RPMI7951 (cell line): ENCODE measurements at places on chromosomes 5 and 9. TPM values are rescaled to one million over a fixed set of nuclear protein-coding genes. Genes with fewer than 3 reads are reported as not detected.

Gene VDAC1
- total RNA-seq: 387 and 419 TPM in 2 replicates

Gene TENT4A
- 5.5 and 6.0 TPM in 2 replicates for total RNA-seq

Gene PIP5K1B
- not detected in 2 replicates for total RNA-seq

Gene FAM200C
- total RNA-seq: 7.4 and 8.3 TPM in 2 replicates

Gene TOMM5
- total RNA-seq: 265 and 292 TPM in 2 replicates

Gene DMRT2
- total RNA-seq: not detected in 2 replicates

DNA sequence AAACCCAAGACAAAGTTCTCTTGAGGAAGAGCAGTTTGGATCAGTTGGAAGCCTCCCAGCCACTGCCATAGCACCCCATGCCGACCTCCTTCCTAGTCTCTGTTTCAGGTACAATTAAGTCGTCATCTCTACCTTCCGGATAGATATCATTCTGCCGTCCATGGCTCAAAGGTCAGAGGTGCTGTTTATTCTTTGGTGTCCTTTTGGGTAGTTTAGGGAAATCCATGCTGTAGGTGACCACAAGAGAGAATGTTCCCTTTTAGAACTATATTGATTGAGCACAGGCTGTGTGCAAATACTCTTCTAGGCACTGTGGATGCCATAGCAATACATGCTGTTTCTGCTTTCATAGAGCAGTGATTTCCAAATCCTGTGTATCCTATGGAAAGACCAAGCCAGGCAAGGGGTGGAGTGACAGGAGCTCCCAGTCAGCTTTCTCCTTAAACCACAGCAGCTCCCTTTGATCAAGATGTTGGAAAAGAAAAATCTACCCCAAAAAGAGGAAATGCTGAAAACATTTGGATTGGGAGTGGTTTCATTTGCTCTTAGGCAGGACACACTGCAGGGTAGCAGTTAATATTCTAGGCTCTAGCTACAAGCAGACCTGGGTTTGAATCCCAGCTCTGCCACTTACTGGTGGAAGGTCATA lies 127.9 kb downstream of the PALM2AKAP2 start:
- DNase-seq: no peak

- DNase-seq: peak; percentile 73
These were observed 2.5 kb upstream of the SPRY4 start for GRCh38 chr5:142327111-142327842.

DNA sequence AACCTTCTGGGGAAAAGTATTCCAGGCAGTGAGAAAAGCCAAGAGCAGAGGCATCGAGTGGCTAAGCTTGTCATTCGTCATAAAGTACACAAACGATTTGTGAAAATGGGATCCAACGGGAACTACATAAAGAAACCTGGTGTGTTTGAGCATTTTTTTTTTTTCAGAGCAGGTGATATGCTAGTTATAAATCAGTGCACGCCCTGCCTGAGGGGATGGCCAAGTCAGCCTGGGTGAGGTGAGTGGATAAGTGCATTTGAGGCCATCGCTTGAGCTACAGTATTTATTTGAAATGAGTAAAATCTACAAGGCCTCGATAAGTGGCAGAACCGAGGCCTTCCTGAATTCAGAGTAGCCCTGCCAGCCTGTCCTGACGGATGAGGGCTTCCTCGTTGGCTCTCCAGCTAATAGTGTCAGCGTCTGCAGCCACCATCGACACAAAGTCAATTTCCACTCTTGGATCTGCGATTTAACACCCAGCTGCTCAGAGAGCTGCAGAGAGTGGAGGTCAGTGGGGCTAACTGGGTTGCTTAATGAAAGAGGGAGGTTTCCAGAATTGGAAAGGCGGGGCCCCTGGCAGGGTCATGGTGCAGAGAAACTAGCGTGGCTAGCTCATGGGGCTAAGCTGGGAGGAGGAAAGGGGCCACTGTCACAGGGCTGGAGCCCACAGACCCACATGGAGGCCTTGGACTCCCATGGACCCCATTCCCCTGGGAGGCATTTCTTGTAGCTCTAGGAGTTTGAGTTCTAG lies 27.3 kb downstream of the PPARGC1B start:
- DNase-seq: no peak

GRCh38 chr9:71001780-71002386 lies 119.5 kb downstream of the TRPM3 start:
- no peak for DNase-seq

DNA sequence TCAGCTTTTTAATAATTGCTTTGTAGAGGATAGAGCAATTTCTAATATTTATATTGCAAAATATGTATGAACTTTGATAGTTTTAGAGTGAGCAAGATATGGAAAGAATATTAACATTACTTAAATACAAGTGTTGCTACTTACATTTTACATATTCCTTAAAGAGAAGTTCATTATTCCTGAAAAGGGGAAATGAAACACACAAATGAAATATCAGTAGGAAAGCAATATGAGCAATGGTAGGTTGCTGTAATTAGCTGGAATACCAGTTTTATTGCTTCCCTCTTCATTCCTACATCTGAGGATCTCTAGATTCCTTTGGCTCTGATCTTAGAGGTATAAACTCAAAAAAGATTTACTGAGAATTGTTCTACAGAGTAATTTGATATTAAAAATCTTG lies 414.1 kb downstream of the FAM170A start:
- no peak for DNase-seq

DNA sequence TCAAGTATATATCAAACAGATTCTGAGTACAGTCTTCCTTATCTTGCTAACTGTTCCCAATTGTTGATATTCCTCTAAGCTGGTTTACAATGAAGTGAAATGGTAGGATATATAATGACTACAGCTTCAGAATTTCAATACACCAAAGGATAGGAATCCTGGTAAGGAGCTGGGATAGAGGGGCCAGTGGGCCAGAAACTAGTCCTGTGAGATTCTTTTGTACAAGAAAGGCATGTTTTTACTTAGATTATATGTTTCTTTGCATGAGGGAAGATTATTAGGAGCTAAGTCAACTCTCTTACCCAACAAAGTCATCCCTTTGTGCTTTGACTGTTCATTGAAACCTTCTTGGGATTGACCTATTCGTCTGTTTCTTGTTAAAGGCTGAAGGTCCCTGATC lies 435.7 kb downstream of the PLK2 start:
- no peak for DNase-seq

DNA sequence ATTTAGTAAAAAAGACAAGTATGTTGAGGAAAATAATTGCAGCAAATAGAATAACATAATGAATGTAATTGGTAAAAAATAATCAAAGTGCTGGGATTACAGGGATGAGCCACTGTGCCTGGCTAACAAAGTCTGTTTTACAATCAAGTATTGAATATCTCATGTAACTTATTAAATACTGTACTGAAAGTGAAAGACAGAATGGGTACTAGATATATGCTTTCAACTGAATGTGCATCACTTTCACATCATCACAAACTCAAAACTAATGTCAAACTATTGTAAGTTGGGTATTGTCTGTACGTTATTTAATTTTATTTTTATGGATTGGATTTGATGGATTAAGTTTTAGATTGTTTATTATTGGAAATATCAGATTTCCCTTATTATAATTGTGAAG lies 58.9 kb downstream of the LURAP1L start:
- no peak for DNase-seq

- DNase-seq: peak; percentile 92
These were observed 1.1 kb upstream of the TRIM41 start for GRCh38 chr5:181221792-181222629.

GRCh38 chr9:77817590-77818311 lies 169.6 kb upstream of the GNA14 start:
- no peak for DNase-seq

DNA sequence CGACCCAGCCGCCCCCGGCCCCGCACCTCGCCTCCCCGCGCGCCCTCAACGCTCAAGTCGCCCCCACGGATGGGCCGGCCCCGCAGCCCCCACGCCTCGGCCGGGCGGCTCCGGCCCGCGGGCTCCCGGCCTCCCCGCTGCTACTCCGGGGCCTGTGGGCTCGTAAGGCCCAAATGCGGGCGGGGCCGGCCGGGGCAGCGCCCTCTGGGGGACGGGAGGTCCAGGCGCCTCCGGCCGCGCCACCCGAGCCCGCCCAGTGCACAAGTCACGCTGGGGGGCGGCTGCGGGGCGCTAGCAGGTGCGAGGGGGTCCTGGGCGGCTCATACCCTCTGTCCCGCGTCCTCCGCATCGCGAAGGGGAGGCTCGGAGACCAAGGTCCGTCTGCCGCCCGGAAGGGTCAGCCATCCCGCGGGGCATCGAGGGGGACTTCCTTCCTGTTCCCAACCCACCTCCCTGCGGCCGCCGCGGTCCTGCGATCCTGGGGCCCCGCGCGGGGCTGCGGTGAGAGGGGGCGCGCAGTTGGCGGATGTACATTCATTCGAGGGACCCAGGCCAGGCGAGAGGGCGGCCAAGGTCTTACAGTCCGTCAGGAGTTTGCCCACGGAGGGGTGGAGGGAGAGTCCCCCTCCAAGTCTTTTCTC lies at the start of gene CIZ1:
CIZ1 (minus strand) TSS at position 167 of the 641 bp plus-strand sequence. CDS start 715 bp downstream, outside the sequence.
- peak; percentile 76 for DNase-seq

- no peak for DNase-seq
These were observed 71.2 kb downstream of the EPB41L4B start for GRCh38 chr9:109249615-109250014.

- DNase-seq: peak; percentile 39
These were observed 63.9 kb downstream of the MAT2B start for GRCh38 chr5:163569284-163569683.

DNA sequence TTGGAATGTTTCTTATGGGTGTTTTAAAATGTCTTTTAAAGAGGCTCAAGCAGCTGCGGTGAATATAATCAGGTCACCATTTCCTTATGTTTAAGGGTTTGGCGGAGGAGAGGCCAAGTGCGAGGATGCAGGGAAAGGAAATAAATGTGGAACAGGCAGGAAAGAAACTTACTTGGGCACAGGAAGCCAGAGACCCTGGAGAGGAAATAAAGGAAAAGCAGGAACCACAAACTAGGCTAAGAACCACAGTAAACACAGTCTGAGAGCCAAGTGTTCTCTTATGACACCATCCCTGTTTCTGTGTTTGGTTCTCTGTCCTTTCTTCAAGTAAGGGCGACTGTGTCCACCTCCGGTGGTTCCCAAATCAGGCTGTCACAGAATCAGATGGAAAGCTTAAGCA lies 166.5 kb downstream of the C9orf152 start:
- no peak for DNase-seq

DNA sequence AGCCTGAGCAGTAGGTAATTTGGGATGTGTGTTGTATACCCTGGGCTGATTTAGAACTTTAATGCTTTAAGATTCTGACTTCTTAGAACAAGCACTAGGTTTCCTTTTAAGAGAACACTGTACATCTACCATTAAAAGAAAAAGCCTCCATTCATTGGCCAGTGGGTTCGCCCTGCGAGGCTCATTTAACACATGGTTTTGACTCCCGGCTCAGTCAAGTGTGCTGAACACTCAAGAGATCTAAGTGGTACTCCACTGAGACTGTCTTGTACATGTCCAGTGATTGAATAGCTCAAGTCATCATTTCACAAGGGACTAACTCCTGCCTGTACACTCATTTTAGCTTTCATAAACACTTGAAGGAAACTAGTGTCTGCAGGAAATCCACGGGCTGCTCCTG lies 3.9 kb downstream of the FUBP3 start:
- DNase-seq: no peak

DNA sequence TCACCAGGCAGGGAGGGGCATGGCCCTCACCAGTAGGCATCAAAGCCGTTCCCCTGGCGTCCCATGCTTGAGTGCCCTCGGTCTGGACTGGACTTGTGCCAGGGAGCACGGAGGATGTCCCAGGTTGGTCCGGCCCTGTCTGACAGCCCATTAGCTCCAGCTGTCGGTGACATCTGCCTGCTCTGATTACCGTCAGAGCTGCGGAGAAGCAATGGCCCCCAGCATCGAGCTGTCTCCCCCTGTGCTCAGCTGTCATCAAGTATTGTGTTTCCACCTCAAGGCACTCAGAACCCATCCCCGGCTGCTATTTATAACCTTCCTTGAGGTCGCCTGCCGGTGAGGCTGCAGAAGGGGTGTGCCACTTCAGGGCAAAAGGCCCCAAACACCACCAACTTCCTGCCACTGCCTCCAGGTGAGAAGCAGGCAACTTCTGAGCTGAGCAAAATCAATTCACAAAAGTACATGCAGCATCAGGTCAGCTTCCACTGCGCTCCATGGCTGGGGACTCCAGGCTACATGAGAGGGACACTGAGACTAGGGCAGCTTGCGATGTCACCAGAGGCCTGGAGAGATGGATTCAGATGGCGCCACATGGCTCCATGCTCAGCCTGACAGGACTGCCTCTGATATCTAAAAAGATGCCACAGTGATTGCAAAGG lies 142.7 kb downstream of the C5orf15 start:
- no peak for DNase-seq

DNA sequence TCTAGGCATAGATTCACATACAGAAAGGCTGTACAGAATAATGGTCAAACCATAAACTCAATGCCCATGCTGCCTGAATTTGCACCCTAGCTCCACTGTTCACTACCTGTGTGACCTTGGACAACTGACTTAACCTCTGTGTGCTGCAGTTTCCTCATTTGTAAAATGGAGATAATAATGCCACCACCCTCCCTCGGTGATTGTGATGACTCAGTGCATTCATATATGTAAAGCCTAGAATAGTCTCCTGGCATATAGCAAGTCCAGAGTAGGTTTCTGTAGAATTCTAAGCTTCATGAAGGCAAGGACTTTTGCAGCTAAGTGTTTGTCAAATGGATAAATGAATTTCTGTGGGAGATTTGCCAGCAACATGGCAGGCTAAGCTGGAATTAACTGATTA lies 297.8 kb upstream of the NR4A3 start:
- no peak for DNase-seq

DNA sequence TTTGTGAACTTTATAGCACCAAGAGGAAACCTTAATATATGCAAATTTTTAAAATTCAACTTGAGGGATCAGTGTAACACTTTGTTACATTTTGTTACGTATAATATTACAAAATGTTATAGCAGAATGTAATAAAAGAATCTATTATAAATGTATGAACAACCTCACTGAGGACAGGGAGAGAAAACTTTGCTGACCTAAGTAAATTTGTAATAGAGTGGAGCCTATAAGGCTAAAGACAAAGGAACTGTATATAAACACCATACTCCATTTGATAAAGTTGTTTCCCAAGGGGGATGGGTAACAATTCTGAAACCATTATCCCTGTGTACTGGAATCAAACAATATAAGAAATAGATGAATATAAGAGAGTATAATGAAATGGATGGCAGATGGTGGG lies 77.3 kb downstream of the ANGPTL2 start:
- DNase-seq: no peak

DNA sequence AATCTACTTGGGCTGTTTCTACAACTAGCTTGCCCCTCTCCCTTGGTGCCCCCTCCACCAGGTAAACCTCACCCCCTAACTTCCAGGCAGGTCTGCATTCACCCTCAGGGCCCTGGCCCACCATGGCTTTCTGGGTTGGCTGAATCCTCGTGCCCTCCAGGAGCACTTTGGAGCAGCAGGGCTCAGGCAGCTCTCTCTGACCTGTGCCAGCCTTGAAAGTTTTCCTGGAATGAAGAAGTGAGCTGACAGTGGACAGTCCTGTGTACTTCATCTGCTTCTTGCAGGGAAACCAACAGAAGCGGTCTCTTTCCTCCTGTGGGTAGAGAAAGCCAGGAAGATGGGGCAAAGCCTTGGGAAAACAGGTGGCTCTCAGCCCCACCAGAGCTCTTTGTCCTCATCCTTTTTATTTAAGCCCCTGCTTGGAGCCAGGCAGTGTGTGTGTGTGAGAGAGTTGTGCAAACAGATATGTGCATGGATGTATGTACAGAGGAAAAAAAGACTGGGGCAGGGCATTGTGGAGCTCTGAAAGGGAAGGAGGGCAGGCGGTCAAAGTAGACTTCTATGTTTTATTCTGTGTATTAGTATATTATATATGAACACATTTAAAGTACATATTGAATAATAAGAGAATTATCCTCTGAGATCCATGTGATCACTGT lies 62.3 kb upstream of the SPRY4 start:
- no peak for DNase-seq

- DNase-seq: no peak
These were observed 16.8 kb upstream of the ANGPTL2 start for GRCh38 chr9:127139071-127139731.
